Amygdala (tissue), 56 donors: ENCODE measurements at places on chromosomes 11 and 22.

DNA sequence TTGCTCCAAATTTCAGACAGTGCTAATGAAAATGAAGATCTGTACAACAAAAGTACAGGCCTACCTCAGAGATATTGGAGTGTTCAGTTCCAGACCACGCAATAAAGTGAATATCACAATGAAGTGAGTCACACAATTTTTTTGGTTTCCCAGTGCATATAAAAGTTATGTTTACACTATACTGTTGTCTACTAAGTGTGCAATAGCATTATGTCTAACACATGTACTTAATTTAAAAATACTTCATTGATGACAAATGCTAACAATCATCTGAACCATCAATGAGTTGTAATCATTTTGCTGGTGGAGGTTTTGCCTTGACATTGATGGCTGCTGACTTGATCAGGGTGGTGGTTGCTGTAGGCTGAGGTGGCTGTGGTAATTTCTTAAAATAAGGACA is 60.6 kb upstream of the E2F8 start:
- no peak for DNase-seq

DNA sequence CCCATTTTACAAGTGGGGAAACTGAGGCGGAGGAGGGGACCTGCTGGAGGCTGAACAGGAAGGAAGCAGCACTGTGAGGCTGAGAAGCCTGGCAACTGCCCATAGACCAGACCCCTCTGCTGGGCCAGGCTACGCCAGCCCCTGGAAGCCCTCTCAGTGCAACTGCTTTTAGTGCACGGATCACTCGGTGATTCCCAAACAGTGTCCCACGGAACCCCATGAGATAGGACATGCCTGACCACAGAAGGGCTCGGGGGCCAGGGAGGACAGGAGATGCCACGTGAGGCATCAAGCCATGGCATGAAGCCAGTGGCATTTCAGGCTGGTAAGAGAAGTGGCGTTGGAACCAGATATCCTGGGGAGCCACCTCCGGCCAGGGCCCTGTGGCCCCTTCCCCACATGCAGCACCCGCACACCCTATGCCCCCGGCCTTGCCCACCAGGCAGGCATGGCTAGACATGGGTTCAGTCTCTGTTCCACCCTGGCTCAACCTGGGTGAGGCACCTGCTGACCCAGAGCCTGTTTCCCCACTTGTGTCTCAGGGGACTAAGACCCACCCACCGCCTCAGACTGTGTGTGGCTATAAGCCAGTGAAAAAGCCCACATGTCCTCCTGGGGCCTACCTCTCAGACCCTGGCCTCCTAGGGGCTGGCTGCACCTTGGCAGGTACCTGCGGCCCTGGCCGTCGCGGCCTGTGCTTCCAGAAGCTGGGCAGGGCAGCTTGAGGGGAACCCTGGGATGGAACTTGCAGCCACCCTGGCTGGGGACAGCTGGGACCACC is 84.1 kb downstream of the WNT7B start:
- no peak for DNase-seq

GRCh38 chr22:20458530-20459151 is 21.0 kb upstream of the SCARF2 start:
- DNase-seq = no peak

GRCh38 chr22:27499121-27499520 is 302.4 kb downstream of the MN1 start:
- DNase-seq = no peak

DNA sequence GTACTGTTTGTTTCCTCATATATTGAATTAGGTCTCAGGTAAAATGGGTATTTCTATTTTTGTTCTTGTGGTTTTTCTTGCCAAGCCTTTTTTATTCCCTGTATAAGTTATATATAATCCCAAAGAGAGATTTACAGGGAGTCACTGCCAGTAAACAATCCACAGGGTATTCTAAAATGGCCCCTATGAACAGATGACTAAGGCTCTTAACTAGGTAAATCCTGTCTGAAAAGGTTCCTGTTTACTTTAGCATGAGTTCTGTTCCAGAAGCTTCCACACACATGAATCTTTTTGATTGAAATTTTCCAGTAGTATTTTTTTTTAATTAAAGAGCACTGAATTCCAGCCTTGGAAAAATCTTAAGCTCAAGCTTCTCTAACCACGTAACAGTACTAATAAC is 552.8 kb upstream of the CCDC179 start:
- DNase-seq = no peak

DNA sequence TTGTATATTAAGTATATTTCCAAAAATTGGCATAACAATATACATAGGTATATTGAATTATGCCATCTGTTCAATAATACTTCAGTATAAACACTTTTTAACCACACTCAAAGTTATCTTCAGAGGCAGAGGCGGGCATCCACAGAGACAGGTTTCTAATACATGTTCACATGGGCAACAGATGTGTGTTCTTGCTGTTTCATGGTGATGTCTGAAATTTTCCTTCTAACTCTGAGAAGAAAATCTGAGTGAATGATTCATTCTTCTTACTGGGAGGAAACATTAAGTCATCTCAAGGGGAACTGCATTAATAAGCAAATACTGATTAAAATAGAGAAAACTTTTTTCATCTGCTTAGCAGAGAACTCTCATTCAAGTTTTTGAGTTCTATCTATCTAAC is 1074.5 kb downstream of the LRRC4C start:
- DNase-seq = no peak

GRCh38 chr22:39545386-39546365 is 13.1 kb upstream of the RPS19BP1 start:
- DNase-seq = no peak
